ENCODE measurements at places on chromosomes 7 and 10.

DNA sequence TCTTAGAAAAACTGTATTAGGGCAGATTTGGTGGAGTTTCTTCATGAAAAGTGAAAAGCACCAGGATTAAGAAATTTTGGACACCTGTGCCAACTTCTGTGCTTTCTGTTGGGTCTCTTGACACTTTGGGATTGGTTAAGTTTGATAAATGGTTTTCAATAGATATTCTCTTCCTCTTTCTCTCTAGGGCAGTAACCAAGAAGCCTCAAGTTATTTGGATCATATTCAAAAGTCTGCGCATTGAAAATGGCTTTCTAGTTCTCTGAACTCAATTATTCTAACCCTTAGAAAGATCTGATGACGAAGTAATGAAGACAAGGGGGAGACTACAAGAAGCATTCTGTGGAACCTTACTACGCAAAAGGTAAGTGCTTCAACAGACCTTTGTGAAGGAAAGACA is 144.0 kb upstream of the CCDC6 start:
- no peak for DNase-seq

DNA sequence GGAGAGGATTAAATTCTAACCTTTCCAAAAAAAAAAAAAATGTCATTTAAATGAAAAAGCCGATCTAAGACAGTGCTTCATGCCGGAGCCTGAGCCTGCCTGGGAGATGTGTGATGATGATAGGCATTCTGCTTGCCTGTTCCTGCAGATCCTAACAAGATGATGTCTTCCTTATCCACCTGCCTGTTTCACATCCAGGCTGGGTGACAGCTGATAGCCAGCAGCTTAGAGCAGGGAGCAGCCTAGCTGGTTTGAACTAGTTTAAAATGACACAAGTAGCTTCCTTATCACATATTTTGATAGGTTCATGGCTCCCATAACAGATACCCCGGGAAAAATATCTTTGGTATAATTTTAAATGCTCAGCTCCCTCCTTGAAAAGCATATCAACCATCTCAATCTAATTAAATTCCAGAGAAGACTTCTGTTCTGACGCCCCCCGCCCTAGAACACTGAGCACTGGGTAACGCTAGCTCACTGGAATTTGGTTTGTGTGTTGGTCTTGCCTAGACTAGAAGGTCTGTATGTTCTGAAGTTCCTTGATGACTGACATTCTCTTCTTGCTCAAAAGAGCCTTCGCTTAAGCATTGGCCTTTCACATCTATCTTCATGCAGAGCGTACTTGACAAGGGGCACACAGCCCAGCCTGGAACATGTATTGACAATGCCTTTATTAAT is 96.9 kb upstream of the FGFR2 start:
- no peak for DNase-seq

- DNase-seq: no peak
Measured at GRCh38 chr7:7772397-7772821, 54.0 kb upstream of the RPA3 start.

DNA sequence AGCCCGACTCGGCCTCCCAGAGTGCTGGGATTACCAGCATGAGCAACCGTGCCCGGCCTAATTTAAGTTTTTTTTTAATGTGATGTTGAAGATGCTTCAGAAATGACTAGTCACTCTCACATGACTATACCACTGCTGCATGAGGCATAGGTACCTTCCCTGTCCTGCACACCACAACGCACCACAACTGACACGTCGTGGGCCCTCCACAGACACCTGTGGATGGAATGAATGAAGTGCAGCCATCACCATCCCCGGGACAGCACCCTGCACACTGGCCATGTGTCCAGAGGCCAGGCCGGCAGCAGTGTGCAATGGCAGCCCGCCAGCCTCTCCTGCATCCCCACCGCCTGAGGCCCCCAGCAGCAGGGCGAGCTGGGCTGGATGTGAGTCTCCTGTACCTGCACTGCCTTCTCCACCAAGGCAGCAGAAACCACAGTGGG is 55.1 kb downstream of the VOPP1 start:
- no peak for DNase-seq

DNA sequence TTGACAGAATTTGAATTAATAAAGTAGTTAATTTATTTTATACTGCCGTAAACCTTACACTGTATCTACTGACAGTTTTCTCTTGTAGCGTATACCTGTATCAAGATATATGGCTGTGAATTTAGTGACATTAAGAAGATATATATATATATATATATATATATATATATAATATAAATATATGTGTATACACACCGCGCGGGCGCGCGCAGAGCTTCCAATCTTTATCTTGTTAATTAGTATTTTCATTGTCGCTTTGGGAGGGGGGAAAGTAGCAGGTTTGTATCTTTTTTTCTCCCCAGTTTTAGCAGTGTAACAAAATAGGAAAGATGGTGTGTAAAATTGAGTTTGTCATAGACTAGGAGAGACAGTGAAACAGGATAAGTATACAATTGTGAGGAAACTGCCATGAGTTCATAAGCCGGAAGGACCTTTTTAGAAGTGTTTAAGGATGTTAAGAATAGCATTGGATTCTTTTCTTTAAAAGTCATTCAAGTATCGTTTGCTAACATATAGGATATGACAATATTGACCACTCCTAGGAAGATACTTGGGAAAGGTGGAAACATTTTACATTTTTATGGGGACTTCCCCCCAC is 2.0 kb downstream of the PLEKHA1 start:
- DNase-seq: no peak

DNA sequence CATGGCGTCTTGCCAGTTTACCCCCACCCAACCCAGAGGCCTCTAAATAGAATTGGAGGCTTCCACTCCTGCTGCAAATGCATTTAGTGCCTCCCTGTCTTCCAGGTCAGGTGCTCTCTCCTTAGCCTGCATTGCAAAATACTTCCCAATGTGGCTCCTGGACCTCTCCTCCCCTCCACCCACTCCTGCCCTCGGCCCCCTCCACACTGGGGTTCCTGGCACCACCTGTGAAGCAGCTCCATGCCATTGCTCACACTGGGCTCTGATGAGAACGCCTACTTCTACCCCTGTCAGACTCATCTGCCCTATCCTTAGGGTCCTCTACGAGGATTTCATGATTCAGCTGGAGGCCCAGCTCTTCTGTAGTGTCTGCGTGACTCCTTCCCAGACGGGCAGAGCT is 37.4 kb downstream of the C10orf120 start:
- DNase-seq: no peak

DNA sequence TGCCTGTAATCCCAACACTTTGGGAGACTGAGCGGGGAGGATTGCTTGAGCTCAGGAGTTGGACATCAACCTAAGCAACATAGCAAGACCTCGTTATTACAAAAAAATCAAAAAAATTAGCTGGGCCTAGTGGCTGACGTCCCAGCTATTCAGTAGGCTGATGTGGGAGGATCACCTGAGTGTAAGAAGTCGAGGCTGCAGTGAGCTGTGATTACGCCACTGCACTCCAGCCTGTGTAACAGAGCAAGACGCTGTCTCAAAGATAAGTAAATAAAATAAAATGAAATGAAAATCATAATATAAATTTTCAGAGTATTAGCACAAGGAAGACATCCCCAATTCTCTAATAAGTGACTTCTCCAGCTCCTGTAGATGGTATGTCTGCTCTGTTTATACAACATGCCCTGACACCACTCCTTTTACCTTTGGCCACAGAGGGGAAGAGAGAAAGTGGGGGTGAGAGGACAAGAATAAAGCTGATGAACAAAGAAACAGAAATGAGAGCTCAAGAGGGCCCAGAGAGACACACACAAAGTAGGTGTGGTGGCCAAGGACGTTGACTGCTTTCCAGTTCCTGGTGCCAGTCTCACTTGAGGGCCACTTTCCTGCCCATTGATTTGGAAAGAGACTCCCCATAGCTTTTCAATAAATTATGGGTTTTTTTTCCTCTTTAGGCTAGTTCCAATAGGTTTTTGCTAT is 62.9 kb downstream of the PTTG1IP2 start:
- no peak for DNase-seq
